ENCODE measurements at places on chromosomes 1 and 21.

GRCh38 chr1:68558321-68559026 lies 61.6 kb upstream of the DEPDC1 start:
- DNase-seq = no peak

DNA sequence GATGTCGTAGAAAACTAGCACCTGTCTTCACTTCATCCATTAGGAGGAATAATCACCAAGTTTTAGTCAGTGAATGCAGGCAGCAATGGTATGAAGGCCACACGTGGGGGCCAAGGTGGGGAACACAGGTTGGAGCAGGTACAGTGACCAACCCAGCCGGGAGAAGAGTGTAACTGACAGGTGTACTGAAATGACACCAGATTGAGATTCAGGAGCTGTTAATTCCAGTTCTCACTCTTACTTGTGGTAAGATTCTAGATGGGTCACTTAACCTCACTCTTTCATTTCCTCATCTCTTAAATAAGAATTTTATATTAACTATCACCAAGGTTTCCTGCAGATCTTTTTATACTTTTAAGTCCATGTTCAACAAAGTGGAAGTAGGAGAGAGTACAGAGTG lies 206.2 kb upstream of the PTBP2 start:
- no peak for DNase-seq

GRCh38 chr1:45499415-45499769 lies 481 bp downstream of the CCDC163 start:
- DNase-seq = no peak

- no peak for DNase-seq
Observed at GRCh38 chr1:232655028-232655745, 25.3 kb upstream of the SIPA1L2 start.

DNA sequence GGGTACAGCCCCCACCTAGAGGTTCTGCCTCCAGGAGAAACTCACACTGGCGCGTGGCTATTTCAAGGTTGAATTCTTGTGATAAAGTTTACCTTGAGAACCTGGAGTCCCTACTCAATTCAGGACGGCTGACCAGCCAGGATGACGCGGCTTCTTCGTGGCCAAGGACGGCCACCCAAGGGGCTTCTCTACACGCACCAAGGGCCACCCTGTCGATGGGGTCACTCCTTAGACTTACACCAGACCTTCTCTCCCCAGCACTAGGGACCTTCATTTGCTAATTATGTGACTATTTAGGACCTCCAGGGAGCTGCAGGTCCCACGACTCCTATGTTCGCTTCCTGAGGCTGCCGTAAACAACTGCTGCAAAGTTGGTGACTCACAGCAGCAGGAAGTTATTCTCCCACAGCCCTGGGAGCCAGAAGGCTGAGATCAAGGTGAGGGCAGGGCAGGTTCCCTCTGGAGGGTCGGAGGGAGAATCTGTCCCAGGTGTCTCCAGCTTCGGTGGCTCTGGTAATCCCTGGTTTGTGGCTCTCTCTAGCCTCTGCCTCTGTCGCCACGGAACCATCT lies 135.9 kb downstream of the NPHP4 start:
- DNase-seq = no peak

DNA sequence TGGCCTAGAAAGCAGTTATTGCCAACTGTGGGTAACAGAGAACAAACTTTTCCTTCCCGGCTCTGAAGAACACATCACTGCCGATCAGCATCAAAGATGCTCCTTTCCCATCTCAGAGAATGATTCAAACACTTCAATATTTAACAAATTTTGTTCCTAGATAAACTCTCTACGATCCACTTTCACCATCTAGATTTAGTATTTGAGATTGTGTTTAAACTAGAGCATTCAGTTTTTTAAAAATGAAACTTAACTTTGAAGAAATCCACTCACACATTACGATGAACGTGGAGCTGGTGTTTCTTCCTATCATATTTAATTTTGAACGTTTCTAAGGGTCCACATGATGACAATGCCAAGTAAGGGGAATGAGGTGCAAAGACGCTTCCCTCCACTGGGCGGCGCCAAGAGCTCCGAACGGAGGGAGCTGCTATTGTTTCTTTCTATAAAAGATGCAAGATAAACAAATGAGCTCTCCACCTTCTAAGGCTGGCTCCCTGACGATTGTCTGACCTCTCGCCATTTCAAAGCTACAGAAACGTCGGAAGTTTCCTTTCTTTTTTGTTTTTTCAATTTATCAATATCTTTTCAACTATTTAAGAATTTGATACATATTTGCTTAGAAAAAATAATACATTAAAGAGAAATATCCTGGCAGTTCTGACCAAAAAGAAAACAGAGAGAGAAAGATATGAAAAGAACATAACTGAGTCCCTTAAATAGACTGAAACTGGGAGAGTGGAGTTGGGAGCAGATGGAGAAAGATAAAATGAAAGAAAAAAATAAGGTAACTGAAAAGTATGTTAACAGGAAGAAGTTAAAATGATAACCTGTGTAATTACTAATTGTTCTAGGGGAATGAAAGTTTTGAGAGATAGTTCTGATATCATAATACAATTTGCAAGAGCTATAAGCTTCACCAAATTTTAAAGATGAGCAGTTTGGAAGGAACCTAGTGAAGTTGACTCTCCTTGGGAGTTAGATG lies 4.4 kb upstream of the BARHL2 start:
- DNase-seq = no peak

- no peak for DNase-seq
Observed at GRCh38 chr1:196180847-196181593, 427.2 kb downstream of the KCNT2 start.

DNA sequence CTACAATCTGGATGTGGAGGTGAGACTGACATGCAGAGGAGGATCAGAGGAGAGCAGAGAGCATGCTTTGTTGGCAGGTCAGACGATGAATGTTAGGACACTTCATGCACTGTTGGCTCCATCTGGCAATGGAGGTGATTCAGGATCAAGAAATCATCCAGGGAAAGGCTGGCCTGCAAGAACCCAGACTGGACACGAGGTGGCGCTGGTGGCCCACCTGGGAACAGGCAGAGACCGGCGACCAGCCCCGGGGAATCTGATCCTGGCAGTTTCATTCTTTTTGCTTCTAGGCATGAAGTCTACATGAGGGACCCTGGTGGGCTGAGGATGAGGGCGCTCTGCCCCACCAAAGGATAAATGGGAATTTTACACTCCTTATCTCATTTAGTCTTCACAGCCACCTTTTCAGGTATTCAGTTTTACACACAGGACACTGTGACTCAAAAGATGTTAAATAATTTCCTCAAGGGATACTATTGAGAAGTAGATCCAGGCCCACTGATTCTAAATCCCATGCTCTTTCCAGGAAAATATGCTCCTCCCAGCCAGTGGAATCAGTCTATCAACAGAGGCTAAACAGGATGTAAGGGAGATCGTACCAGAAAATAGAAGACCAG lies 26.2 kb upstream of the SCMH1 start:
- DNase-seq = peak; percentile 51

- no peak for DNase-seq
Observed at GRCh38 chr1:29305943-29306342, 69.6 kb downstream of the PTPRU start.

DNA sequence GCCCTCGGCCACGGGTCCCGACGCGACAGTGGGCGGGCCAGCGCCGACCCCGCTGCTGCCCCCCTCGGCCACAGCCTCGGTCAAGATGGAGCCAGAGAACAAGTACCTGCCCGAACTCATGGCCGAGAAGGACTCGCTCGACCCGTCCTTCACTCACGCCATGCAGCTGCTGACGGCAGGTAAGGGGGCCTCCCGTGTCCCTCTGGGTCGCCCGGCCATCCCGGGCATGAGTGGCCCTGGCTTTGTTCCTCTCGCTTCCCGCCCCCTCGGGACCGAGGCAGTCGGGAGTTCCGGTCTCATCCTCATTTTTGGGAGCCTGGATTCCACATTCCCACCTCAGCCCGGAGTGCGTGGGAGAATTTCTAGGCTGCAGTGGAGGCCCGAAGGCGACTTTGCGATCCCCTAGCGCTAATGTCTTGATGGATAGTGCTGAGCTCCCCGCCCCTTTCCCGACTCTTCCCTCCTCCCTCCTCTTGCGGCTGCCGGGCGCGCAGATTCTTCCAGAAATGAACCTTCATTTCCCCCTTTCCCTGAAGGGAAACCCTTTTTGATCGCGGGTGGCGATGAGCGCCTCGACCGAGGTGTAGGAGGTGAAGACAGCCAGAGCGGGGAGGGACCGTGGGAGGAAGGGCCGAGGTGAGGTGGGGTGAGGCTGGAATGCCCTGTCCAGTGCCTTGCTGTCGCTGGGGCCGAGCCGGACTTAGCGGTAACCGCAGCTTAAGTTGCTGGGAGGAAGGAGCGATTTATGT lies 705 bp downstream of the KHDRBS1 start:
- DNase-seq = peak; percentile 4

GRCh38 chr1:100896481-100896982 lies 642 bp downstream of the SLC30A7 start:
- DNase-seq = peak; percentile 12

DNA sequence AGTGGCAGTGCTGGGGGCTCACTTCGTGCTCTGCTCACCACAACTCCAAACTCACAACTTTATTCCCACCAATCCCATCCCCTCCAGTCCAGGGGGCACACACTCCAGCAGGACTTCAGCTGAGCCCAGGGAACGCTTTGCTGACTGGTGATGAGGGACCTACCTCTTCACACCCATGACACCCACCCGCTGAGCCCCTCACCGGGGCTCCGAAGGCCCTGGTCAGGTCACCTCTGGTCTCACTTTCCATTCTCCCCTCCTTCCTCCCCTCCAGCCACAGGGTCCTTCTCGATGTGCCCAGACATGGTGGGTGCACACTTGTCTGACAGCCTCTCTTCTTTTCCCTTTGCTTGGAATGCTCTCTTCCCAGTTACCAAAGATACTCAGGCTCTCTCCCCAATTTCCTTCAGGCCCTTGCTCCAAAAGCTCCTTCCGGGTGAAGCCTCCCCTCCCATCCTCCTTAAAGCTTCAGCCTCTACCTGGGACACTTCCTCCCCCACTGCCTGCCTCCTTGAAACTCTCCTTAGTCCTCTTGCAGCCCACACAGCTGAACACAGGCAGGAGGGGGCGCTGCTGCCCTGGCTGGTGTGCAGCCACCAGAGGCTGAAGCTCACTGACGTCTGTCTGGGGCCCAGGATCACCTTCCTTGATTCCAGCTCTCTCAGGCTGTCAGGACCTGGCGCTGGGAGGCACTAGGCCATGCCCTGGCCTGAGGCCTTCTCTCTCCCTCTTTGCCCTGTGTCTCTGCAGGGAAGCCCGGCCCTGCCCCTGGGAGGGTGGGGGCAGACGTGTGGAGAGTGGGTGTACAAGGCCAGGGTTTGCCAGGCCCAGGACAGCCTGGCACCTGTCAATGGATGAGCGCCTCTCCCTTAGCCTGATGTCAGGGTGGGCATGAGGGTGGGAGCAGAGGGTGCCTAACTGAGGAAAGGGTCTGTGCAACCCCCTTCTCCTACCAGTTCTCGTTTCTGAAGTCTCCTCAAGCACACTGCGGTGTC lies 1.6 kb downstream of the KCNE1 start:
- DNase-seq = peak; percentile 22

- no peak for DNase-seq
Observed at GRCh38 chr1:172939475-172939874, 111.3 kb downstream of the TNFSF18 start.

- DNase-seq = no peak
Observed at GRCh38 chr1:61441723-61442262, 283.1 kb downstream of the TM2D1 start.

DNA sequence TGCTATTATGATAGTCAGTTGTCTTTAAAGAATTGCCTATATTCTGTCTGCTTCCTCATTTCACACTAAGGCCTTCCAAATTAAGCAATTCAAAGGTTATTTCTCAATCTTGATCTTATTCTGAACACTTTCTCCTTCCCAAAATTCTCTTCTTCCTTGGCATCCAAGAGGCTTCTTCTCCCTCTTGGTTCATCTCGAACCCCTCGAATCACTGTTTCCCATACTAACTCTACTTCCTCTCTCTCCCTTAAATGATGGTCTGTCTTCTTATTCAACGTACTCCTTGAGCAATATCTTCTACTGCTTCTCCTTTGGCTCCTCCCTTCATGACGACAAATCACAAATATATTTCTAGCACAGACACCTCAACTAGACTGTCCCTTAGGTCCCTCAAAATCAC lies 4.5 kb downstream of the COPA start:
- no peak for DNase-seq

Data from stimulated activated CD4-positive, alpha-beta T cell treated with anti-CD3 and anti-CD28 coated beads, TNF-alpha, amount 100 ng/mL, for 4 hours (primary cell).